ENCODE measurements at places on chromosomes 7 and 10.
A peak's percentile ranks its signal among the peaks of the same experiment; 100 is the strongest.

- no peak for DNase-seq
Measured at GRCh38 chr10:21510241-21511094, 15.0 kb downstream of the SKIDA1 start.

- DNase-seq: no peak
Measured at GRCh38 chr10:131943021-131943814, 38.5 kb downstream of the BNIP3 start.

DNA sequence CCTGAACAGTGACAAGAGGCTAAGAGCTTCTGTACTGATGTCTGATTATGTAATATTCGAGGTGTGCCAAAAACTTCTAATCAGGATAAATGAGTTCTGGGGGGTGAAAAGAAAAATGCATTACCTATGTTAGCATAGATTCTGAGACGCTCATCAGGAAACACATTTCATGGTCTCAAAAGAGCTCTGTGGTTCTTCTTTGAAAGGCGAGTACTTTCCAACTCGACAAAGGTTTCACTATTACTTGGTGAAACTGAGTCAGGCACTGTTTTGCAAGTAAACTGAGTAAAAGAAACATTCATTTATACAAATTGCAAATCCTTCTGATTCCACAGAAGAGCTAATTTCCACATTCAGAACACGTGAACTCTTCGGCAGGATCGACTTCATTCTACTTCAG lies 523.2 kb downstream of the GATA3 start:
- no peak for DNase-seq

DNA sequence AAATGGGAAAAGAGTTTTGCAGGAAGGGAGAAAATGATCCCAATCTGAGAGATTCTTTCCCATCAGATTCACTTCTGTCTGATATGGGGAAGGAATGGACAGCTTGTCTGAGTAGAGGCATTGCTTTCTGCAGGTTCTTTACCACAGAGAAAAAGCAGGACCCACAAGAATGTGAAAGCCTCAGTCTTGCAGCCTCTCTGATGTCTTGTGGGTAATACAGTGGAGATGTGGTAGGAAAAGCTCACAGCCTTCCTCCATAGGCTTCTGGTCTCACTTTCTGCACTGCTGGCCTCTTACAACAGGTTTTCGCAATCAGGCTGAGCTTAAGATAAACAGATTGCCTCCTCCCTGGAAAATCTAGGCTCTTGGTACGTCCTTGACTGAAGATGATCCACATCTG lies 551 bp downstream of the IFIT1 start:
- no peak for DNase-seq

- DNase-seq: peak; percentile 43
Measured at GRCh38 chr7:101308245-101309085, 13.1 kb downstream of the IFT22 start.

- no peak for DNase-seq
Measured at GRCh38 chr7:123749537-123749857, 694 bp upstream of the WASL start.

DNA sequence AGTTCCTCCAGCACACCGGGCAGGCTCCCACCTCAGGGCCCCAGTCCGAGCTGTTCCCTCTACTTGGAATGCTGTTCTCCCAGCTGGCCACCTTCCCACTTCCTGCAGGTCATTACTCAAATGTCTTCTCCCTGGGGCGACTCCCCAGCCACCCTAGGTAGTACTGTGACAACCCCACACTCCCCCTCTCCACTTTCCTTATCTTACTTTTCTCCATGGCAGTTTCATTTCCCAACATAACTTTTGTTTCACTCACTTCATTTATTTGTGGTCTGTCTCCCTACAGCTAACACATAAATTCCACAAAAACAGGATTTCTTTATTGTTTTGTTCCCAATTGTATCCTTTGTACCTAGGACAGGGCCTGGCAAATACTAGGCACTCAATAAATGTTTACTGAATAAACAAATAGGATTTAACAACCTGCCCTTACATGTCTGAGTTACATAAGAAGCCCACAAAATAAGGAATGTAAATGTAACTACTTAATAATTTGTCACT lies 76.5 kb downstream of the JAZF1 start:
- DNase-seq: no peak

- no peak for DNase-seq
Measured at GRCh38 chr10:100413173-100413572, 49.6 kb upstream of the WNT8B start.

DNA sequence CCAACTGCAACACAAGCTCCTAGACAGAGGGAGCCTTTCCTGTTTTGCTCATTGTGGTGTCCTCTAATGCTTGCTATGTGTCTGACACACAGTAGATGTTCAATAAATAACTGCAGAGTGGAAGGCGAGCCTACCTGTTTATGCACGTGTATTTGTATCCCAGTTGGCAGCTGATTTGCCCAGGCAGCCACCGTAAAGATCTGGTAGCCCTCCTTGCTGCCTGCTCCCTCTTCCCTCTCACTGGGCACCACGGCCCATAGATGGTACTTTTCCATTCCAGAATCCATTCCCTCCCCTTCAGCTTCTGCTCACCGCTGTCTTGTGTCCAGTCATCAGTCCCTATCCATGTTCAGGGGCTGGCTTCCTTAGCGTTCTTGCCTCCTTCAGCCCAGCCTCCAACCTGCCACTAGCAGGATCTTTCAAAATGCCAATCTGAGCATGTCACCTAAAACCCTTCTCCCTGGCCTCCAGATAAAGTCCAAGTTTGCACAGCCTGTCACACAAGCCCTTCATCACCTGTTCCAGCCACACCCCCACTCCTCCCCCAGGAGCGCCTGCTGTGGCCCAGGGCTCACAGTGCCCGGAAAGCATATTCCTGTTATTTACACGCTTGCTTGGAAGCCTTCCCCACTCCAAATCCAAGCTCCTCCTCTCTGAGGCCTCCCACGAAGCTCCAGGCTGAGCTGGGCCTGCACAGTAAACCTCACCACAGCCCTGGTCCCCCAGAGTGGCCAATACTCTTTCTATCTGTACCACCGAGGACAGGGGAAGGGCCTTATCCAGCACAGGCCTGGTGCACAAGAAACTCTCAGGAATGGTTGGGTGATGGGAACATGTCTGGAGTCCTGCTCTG lies 21.0 kb downstream of the ZCCHC24 start:
- DNase-seq: no peak

DNA sequence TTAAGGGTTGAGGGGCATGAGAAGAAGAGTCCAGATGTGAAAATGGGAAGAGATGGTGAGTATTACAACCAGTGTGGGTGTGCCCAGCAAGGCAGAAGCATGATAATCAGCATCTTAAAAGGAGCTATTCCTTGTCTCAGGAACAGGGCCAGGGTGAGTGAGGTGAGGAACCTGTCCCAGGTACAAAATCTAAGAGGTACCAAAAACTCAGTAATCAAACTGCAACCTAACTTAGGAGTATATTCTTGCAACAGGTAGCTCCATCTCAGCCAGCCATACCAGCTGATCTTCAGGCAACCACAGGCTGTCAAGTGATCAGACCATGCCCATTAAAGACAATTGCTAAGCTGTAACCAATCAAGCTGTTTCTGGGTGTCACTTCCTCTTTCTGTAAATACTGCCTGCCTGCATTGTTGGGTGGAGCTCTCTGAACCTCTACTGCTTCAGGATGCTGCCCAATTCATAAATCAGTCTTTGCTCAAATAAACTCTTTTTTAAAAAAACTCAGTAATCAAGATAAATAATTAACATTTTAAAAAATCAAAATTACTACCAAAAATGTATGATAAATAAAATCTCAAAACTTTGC lies 7.4 kb downstream of the KEL start:
- DNase-seq: no peak

DNA sequence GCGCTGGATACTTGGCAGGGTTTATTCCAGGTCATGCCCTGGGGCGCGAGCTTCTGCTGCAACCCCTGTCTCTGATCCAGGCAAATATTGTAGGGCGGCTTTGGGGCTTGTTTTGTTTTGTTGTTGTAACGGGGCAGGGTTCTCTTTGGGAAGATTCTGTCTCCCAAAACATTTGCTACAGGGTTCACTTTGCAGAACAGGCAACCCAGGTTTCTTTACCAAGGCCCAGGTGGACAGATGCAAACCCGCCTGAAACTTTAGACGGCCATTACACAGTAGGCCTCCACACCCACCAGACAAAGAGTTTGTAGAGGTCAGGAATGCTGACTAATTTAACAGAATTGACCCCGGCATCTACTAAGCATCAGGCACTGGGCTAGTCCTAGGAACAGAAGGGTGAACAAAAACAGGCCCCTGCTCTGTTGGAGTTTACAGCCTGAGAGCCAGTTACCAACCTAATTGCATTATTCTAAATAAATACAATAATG lies 567 bp upstream of the CDCA7L start:
- no peak for DNase-seq

DNA sequence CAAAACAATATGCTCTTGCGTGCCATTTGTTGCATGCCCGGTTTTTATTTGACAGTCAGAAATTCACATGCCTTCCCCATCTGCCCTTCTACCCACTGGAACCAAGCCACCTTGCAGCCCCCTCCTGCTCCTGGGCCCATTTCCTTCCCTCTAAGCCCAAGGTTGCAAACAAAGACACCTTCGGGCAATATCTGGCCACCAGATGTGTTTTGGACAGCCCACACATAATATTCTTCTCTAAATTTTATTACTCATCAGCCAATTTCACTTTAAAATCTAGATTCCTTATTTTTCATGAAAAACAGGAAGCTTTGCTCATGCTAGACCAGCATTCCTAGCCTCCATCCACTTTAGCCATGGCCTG lies 18.2 kb upstream of the C10orf105 start:
- DNase-seq: no peak

DNA sequence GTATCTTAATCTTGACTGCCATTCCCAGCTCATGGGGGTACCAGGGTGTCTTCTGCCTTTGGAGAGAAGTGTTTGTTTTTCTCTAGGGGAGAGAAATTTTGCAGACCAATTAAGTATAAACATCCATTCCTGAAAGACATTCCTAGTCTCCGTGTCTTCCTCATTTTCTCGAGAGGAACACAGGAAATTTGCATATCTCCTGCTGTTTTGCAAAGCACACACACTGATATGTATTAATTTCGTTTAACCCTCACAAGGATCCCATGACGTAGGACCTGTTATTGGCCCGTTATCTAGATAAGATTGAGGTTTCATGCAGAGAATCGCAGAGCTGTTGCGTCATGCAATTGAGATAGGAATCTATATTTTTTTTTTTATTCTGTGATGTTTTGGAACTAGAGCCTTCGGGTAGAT lies 944 bp downstream of the RHBDD2 start:
- no peak for DNase-seq

DNA sequence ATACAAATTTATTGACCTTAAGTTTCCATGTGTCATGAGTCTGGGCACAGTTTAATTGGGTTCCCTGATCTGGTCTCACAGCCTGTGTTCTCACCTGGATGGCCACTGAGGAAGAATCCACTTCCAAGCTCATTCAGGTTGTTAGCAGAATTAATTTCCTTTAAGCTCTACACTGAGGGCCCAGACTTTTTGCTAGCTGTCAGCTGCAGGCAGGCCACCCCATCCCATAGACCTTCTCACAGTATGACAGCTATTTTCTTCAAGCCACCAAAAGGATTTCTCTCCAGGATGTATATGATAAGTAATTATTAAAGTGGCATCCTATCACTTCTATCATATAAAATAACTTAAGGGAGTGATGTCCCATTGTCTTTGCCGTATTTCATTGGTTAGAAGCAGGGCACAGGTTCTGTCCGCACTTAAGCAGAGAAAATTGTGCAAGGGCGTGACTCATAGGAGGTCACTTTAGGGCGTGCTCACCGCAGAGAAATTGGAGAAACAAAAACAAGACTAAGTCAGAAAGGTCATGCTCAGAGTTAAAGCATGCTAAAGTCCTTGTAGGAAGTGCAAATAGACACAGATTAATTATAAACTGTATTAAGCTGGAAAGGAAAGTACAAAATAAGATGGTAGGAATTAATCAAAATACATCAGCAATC lies 109.9 kb downstream of the AHR start:
- no peak for DNase-seq

DNA sequence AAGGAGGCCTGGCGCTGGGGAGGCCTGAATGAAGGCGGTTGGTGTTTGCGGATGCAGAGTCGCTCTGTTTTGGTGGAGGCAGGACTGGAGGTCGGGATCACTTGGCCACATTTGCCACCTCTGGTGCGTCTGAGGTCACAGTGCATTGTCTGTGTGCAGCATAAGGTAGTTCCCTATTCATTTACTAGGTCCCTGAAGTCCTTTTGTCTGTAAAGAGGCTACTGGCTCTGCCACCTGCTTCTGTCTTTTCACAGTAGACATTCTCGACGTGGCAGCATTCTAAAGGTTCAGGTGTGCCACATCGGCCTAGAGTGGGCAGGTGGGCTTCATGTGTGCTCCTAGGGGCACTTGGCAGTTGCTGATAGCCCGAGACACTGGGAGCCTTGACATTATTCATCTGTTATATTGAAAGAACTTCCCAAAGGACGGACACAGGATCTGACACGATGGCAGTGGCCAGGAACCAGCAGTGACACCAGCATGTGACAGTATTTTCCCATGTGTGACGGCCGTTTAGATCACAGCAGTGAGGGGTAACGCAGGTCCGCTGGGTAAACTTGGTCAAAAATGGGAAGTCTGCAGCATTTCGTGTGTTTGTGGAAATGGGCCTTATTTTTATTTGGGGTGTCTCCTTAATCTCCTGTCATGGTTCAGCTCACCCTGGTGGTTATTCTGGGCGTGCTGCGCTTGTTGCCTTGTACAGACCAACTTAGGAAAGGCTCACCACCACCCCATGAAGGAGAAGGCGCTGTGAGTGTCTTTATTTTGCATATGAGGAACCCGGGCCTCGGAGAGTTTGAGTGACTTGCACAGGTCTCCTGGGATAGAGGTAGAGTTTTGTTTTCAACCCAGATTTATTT lies 5.9 kb downstream of the MGMT start:
- no peak for DNase-seq

Measured in GM06990 (cell line).